SIG-M5 (cell line): ENCODE measurements at places on chromosomes 6 and 20.

DNA sequence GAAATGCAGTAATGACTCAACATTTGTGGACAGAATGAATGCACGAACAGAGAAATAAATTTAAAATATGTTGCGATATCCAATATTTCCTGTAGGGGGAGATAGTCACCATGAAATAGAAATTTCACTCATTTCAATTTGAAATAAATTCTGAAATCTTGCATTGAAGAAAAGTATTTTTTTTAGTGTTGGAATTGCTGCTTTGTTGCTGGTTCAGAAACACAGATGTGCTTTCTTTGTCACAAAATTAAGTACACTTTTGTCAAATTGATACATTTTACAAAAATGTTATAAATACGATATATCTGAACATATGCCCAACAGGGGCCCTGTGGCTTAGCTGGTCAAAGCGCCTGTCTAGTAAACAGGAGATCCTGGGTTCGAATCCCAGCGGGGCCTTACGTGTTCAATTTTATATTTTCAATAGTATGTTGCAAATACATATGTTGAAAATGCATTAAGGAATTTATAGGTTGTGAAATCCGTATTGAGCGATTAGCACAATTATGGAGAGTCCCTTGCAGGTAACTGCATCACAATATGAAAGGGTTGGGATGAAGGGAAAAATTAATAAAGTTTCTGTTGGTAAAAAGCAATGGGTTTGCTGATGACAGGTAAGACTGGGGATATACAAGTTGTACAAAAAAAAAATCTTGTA lies 85.4 kb upstream of the PRSS16 start:
- DNase-seq = no peak

GRCh38 chr6:131125431-131125830 lies 9.8 kb upstream of the AKAP7 start:
- DNase-seq = no peak

GRCh38 chr6:109348226-109348625 lies 34.0 kb downstream of the CD164 start:
- no peak for DNase-seq

- no peak for DNase-seq
These were observed 293.4 kb downstream of the TFAP2C start for GRCh38 chr20:56922497-56922896.

DNA sequence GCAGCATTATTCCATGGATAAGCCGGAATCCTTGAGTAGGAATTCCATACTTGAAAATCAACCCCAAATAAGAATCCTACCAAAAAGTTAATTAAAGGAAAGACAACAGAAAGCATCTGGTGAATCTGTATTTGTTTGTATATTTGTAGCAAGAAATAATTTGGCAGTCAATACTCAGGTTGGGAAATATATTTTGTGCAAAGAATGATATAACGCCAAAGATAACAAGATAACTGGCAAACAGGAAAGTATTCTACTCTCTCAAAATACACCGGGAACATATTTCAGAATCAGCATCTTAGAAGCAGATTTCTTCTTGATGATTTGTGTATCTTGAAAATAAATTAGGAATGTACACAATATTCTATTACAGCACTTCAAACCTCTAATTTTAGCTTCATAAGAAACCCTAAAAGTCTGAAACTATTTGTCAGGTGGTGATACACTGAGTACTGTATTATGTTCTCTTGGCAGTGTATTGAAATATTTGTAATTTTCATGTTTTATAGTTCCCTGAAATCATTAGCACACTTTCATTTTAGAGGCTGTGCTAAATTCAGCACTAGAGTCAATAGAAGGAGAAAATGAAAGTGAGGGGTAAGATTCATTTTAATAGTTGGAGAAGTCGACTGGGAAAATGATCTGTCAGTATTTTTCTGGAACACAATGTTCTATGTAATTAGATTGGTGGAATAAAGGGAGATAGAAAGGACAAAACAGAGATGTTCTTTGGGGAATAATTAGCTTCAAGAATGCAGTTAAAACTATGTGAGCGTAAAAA lies 879.7 kb upstream of the GJE1 start:
- no peak for DNase-seq

DNA sequence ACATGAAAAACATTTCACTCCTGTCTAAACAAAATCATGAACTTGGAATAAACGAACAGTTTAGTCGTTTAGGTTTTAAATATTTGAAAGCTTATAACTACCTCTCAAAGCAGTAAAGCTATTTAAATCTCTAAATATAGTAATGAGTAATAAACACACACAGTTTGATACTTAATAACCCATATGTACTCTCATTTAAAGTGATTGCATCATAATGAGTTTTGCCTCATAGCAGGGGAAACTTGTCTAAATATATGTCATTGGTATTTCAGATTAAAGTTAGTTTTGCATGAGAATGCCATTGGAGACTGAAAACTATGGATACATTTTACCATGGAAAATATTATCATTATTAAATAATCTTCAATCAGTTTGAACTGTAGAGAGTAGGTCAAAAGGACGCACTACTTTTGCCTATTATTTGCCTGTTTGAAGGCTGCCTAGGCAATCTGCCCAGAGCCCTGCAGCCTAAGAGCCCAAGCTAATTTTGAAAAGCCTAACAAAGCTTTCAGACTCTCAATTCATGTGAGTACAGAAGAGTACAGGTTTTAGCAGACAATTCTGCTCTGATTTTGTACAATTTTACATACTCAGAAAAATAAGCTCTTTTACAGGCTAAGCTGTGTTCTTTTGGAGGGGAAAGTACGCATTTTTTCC lies 632.8 kb downstream of the HACE1 start:
- DNase-seq = no peak

- DNase-seq = no peak
These were observed 137.4 kb downstream of the SLC24A3 start for GRCh38 chr20:19349879-19350278.

DNA sequence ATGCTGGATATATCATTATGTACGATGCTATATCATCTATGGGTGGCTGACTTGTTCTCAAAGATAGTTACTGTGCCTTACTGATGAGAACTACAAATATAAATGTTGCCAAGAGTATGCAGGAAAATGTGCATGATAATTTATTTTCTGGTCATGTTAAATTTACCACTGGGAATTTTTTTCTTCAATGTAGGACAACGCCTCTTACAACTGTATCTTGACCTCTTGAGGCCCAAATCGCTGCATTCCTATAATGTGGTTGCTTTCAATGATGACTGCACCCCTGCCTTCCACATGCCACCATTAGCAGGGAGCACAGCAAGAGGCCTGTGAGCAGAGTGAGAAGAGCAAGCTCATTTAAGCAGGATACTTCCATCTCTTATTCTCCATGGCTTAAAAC lies 5.7 kb upstream of the RALGAPB start:
- DNase-seq = no peak

DNA sequence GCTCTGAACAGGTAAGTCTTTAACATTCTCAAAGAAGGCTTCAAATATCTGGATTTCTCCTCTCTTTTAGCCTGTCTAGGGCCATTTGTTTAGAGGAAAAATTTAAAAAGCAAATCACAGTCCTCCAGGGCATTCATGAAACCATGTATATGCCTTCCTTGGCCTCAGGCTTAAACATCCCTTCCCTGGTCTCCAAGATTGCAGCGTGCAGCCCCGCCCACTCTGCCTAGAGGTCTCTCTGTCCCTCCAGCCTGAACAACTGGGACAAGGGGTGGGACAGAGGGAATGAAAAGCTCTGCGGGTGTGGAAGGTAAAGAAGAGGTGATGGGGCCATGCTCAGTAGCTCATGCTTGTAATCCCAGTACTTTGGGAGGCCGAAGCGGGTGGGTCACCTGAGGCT lies 9.8 kb upstream of the CBFA2T2 start:
- DNase-seq = no peak

DNA sequence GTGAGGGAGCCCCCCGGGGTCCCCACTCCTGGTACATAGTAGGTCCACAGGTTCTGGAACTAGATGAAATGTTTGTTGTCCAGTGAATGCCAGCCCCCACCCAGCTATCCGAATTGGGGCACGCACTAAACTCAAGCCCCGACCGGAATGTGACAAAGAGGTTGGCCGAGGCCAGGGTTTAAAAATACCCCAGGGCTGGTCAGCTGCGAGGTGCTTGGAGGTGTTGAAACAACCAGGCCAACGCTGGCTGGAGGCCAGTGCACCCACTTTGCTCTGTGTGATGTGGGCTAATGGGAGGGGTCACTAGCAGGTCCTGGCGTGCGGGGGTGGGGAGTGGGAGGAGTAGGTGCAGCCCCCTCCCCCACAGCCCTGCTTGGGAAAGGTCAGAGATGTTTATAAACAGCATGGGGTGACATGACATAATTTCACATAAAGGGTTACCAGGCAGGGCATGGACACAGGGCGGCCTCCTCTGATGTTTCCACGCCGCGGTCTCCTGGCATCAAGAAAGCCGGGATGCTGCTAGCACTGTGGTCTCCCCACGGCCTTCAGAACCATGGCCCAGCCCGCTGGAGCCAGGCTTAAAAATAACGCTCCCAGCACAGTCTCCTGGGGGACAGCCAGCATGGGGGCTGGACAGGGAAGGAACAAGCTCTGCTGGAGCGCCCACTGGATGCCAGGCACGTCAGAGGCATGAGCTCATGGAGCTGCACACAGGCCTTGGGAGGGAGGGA lies 111.2 kb upstream of the PTPN1 start:
- no peak for DNase-seq
